NCI-H2171 (cell line): ENCODE measurements at places on chromosomes 1 and 21.

- DNase-seq = no peak
These were observed 15.1 kb upstream of the C1orf87 start for GRCh38 chr1:60088620-60089155.

- DNase-seq = no peak
These were observed 148.8 kb downstream of the ZBTB18 start for GRCh38 chr1:244199902-244200301.

- DNase-seq = peak; percentile 74
These were observed 402.0 kb downstream of the MATN1 start for GRCh38 chr1:30321246-30321910.

DNA sequence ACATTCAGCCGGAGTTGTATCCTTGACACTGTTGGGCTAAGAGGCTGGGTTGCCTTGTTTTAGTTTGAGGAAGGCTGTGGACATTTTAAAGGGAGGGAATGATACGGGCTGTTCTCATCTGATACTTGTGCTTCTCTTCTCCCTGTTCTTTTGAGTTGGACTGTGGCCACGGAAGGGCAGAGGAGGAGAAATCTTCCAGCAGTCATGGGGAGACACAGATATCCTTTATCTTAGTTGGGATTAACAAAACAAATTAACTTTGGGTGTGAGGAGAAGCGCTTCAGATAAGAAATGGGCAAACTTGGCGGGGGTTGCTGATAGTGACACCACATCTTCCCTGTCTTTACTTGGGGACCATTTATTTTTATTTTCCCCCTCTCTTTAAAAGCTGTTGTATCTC is 138.8 kb downstream of the ROR1 start:
- DNase-seq = no peak

DNA sequence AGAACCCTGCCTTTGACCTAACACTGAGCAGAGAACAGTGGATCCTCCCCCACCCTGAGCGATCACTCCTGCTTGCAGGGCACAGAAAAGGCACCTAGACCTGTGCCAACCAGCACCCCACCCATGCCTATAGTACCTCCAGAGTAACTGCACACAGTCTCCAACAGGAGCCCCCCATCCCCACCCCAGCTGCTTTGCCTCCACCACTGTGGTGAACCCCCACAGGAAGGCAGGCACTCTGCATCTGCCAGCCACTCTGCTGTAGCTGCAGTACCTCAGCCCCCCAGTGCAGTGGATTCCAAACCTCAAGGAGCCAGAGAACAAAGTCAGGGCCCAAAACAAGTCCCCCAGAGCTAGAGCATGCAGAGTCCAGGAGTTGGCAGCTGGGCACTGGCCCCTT is 10.7 kb downstream of the SPATC1L start:
- DNase-seq = no peak

GRCh38 chr21:41168391-41169257 is 664 bp downstream of the BACE2 start:
- no peak for DNase-seq

DNA sequence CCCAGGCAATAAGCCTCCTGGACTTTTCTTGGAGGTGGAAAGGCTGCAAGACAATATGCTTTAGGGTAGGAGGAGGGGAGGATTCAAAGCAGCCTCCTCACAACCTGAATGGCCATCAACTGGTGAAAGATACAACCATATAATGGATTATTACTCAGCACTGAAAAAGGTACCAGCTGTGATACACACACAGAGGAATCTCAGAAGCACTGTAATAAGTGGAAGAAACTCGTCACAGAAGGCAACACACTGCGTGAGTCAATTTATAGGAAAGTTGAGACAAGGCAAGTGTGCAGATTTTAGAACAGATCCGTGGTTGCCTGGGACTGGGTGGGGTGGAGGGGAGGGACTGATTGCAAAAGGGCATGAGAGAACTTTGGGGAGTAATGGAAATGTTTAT is 64.9 kb upstream of the ZBTB40 start:
- DNase-seq = no peak

GRCh38 chr1:200367841-200368534 is 41.8 kb downstream of the ZNF281 start:
- DNase-seq = no peak

DNA sequence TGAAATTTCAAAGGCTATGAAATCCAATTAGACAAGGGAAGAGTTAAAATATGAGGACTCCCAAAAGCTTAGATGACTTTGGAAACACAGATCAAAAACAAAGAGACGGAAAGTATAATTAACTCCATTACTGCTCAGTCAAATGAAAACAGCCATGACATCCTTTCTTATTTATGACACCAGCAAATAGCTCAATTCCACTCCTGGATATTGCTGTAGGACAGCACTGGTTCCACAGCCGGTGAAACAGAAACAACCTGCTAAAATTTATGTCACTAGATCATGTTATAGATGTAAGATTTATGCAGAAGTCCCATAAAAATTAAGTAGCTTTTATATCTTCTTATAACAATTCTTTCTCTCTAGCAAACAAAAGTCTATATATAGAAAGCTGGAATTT is 65.6 kb upstream of the RRP15 start:
- no peak for DNase-seq

GRCh38 chr1:229691362-229691761 is 65.3 kb downstream of the URB2 start:
- DNase-seq = no peak

DNA sequence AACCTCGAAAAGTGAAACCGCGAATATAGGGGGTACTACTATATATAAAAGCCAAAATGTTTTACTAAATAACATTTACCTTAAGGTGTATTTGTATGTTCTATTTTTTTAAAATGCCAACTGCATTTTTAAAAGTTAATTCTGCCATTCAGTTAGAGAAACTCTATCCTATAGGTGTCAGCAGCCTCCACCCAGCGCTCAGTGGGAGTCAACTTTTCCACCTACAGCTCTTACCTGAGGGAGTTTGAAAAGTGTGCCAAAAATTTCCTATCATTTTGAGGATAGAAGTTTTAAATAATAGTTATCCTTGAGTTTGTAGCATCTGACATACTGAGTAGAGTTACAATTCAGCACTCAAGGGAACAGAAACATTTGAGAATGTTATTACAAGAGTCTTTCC is 6.1 kb upstream of the HP1BP3 start:
- DNase-seq = no peak

DNA sequence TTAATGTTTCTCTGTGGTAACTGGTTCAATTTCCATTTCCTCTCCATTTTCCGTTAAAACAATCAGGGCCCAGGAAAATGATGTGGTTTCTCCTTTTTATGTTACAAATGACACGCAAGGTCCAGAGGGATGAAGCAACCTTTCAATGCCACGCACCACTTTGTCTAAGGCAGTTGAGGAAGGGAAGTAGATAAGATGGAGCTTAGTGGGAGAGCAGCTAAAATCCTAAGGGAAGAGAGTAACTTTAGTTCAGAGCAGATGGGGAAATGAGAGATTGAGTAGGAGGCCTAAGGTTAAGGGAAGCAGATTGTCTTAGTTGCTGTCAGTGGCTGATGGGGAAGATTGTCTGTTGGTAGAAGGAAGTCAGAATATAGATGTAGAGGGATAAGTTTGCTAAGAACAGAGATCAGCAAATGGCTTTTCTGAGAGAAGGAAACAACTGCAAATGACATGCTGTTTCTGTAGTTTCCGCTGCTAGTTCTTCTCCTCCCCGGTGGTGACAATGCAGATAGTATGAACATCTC is 660 bp downstream of the CD1C start:
- DNase-seq = no peak

DNA sequence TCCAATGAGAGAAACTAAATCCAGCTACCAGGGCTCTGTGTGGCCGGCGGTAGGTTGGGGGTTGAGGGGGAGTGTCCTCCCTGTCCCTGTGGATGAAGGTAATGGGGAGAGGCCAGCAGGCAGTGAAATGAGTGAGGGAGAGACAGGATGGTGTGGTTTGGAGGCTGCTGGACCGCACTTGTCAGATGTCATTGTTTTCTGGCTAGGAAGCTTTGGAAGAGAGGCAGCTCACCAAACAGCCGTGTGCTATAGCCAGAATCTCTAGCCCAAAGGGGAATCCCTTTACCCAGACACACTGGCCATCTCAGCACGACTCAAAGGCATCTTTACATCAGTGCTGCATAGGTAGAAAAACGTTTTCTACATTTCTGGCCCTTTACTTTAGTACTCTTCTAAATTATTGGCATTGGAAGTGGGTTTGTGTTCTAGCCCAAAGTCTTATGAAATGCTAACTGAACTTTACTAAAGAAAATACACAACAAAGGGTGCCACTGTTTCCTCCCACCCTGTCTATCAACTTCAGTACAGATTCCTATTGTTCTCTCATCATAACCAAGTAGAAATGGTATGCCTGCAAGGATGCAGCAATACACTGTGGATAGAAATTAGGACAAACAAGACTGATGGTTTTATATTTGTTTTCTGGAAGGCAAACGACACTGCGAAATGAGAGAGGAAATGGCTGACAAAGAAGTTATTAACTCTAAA is 95.9 kb upstream of the COA6 start:
- DNase-seq = no peak

GRCh38 chr21:26956813-26957212 is 10.1 kb downstream of the ADAMTS5 start:
- DNase-seq = no peak

- no peak for DNase-seq
These were observed 8.3 kb upstream of the TRABD2B start for GRCh38 chr1:48005253-48006117.
